ENCODE measurements at places on chromosomes 6 and 20.

DNA sequence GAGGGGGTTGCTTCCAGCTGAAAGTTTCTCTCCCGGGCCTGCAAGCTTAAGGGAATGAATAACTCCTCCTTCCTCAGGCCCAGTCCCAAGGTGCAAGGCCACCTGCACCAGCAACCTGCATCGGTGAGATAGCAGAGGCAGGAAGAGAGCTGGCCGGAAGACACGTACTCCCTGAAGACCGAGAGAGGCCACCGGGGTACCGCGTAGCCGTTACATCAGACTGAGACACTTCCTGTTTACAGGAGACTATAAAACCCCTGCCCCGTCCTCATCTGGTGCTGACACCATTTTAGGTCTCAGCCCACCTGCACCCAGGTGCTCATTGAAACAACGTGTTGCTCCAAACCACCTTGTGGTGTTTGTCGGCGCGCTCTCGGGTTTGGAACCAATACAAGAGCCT is 60.5 kb upstream of the PRND start:
- no peak for DNase-seq

DNA sequence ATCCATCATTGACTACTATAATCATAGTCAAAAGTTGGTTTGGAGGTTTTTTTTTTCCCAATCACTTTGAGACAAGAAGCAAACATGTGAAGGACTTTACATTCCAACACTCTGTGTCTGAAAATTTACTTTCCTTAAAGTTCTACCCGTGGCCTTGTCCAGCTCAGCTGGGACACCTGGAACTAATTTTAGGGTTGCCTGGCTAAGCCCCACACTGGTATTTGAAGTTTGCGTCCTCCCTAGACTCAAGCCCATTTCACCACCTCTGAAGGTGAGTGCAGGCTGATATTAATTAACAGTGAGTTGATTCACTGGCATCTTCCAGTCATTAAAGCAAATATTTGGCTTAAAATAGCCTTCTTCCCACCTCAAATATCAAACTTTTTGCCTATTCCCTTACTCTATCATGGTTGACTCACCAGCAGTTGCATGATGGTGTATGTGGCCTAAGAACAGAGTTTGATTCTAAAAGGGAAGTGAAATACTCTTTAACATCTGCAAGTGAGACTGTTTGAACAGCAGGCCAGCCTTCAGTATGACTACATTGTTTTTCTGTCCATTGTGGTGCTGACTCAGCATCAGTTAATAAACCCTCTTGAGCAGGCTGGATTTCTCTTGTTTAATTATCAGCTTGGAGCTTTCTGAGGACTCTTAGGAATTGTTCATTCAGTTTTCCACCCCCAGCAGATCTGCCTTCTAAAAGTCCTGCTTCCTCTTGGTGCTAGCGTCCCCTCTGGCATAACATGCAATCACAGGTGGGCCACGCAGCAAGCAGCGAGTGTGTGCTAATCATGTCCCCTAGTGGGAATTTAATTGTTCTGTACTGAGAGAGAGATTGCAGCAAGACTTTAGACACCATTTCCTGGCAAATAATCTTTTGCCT is 1.8 kb upstream of the PRDM1 start:
- no peak for DNase-seq

- no peak for DNase-seq
Observed at GRCh38 chr6:111727041-111727440, 121.4 kb upstream of the TRAF3IP2 start.

DNA sequence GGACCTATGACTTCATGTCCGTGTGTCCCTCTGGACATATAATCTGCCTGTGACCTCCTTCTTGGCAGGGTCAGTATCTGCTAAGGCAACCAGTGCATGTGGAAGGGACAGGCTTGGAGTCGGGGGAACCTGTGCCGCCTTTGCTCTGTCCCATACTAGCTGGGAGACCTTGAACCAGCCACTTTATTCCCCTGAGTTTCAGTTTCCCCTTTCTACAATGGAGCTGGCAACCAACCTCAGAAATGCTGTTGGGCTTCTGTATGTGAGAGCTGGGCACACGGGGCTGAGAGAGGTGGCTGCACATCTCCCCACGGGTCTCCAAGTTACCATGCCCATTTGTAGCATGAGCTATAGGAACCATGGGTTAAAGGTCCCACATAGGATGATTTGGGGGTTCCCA is 53.8 kb downstream of the CD40 start:
- DNase-seq, result no peak

- DNase-seq, result no peak
Observed at GRCh38 chr20:50821994-50822393, 27.1 kb downstream of the BCAS4 start.

GRCh38 chr20:47642118-47642517 is 140.4 kb downstream of the NCOA3 start:
- DNase-seq, result no peak

DNA sequence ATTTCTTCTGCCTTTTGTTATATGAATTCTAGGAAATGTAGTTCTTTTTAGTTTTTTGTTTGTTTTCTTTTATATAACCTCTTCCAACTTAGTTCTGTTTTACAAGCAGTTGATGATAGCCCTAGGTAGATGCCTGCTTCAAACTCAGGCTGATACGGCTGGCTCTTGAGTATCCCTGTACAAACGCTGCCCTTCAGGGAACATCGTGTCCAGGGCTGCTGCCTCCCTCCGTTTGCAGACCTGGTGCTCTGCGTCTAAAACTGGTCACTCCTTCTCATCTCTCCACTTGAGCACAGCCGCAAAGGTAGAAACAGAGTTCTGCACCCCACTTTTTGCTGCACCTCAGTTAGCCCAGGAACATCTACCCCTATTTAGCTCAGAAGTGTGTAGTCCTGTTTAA is 310.1 kb downstream of the PRL start:
- DNase-seq, result no peak

GRCh38 chr6:90382760-90383159 is 86.1 kb upstream of the BACH2 start:
- no peak for DNase-seq

DNA sequence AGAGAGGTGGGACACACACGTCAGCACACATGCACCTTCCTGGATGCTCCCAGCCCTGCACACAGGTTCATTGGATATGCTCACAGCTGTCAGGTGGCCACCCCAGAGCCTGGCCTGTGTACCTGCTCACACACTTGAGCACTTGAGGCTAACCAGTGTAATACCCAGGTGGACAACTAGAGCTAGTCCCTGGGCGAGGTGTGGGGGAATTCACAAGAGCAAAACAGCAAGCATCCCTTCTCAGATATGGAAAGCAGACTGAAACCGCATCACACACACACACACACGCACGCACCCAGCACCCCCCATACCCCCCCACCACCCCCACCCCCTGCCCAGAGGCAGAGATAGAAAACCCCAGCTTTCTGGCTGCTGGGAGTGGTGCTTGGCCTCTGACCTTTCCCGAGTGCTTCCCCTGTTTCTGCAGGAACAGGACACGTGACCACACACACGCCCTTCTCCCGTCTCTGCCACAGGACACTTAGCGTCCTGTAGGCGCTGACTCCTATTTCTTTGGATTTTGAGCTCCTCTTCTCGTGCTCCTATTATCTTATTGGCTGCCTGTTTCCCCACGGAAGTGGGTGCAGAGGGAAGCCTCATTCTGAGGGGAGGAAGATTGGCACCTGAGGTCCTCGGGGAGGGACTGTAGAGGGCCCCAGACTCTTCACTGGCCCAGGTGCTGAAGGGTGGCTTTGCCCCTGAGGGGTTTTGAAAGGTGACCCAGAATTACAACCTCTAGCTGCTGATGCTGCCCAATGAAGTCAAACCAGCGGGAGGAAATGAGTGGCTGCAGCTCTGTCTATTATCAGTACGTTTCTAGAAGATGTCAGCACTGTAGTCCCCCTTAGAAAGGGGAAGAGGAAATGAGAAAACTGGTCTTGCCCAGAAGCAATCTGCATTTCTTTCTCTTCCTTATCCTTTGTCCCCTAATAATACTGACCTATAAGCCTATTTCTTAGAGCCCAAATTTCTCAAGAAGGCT is 65.8 kb downstream of the SYTL3 start:
- DNase-seq, result no peak

DNA sequence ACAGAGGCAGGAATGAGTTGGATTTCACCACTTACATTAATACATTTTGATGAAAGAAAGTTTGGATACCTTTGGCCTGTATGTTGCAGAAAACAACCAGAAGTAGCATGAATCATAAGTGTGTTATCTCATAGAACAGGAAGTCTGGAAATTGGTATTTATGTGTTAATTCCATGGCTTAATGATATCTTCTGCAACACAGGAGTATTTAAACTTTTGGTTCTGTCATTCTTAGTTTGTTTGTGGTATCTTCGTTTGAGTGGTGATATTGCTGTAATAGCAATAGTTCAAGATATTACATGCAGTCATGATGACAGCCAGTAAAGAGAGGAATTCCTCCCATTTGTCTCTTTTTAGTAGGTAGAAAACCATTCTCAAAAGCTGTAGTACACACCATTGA is 177.3 kb downstream of the CDKAL1 start:
- no peak for DNase-seq

DNA sequence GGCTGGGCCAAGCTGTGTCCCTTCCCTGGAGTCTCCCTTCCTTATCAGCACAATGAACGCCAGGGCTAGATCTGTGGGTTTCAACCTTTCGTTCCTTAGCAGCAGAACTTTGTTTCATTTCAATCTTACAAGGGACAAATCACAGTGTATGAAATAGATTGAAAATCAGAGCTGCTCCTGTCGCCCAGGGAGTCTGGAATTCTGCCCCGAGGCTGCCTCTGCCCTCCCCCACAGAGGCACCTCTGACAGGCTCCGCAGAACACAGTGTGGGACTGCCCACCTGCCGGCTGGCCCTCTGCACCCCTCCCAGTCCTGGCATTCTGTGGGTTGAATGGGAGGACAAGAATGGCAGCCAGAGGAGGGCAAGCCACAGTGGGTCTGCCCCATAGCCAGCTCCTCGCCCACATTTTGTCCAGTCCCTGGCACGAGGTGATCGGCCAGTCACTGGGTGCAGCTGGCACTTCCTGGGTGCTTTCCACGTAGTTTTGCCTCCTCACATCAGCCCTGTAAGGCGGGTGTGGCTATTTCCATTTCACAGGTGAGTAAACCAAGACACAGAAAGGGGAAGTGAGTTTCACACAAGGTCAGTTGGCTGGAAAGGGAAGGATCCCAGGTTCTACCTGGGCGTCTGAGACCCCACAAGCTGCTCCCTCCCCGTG is 26.1 kb downstream of the MANBAL start:
- DNase-seq, result no peak

DNA sequence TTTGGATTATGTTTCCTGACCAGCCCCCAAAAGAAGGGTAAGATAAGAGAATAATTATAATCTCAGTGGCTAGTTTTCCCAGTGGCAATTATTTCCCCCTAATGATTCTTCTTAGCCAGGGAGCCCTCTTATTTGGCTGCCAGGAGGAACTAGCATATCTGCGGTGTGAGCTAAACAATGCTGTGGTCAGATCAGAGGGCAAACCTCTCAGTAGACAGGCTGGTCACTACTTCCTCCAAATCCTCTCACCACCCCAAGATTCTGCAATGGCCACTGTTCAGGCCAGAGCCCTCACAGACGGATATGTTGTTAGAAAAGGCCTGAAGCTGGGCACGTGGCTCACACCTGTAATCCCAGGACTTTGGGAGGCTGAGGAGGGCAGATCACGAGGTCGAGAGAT is 273.4 kb upstream of the SASH1 start:
- no peak for DNase-seq

DNA sequence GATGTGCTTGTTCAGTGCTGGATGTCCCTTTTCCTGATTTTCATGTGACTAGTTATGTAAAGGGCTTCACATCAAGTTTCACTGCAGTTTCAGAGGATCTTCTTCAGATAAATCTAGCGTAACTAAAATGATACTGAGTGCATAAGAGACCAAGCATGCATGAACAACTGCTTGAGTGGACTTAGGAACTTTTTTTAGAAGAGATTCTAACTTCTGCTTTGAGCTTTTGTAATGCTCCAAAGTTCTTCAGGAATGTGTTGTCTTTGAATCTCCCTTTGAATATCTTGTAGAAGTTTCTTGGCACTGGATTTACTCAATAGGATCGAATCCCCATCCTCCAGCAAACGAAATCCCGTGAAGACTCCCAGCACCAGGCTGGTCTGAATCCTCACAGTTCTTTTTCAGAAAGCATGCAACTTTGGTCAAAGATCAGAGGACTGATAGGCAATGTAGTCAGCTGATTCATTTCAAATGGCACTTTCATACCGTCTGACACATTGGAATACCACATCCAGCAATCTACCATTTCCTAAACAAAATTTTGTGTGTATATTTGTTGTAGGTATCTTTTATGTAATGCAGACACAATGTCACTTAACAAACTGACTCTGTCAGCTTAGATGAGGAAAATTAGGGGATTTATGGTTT is 33.2 kb downstream of the ENPP1 start:
- no peak for DNase-seq

DNA sequence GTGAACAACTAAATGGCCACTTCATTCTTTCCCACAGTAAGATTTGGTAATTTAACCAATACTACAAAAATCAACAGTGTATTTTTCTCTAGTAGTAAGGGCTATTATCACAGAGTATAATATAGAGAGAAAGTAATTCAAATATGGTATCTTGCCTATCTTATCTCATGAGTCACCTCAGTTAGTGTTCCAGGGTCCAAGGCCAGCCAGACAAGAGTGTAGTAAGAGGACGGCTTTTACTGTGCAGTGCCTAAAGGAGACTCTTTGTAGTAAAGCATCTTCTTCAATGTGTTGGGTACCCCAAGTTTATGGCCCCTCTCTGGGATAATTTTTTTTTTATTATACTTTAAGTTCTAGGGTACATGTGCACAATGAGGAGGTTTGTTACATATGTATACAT is 607.4 kb downstream of the PKHD1 start:
- no peak for DNase-seq

GRCh38 chr20:4601630-4602296 is 119.9 kb upstream of the PRND start:
- DNase-seq, result no peak

DNA sequence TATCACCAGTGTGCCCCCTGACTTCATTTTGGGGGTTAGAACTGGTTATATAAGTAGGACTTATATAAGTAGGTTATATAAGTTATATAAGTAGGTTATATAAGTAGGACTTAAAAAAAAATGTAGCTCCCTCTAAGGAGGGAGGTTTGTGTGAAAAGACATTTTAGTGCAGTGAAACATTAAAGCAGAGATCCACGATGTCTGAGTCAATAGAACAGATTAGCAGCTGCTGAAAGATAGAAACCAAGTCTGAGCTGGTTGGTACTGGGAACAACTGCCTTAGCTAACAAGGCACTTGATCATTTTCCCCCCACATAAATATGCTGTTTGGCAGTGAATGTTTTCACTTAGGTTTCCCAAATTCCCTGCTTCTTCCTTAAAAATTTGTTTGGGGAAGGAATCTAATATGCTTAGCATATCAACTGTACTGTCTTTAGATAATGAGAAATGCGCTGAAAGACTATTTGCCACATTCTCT is 2.1 kb upstream of the RPS12 start:
- no peak for DNase-seq

DNA sequence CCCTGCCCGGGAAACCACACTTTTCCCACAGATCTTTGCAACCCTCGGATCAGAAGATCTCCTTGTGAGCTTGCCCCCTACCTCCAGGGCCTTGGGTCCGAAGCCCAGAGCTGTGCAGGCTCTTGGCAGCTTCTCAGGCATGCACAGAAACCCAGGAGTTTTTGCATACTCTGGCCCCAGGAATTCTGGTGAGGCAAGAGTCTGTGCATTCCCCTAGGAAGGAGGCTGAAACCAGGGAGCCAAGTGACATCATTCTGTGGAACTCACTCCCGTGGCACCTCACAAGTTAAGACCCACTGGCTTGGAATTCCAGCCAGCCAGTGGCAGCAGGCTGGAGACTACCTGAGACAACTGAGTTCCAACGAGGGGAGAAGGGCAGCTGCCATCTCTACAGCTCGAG is 100.1 kb downstream of the TNFRSF21 start:
- no peak for DNase-seq
